Ammon's horn (tissue), 1 donor: ENCODE measurements at places on chromosomes 7 and 10.

DNA sequence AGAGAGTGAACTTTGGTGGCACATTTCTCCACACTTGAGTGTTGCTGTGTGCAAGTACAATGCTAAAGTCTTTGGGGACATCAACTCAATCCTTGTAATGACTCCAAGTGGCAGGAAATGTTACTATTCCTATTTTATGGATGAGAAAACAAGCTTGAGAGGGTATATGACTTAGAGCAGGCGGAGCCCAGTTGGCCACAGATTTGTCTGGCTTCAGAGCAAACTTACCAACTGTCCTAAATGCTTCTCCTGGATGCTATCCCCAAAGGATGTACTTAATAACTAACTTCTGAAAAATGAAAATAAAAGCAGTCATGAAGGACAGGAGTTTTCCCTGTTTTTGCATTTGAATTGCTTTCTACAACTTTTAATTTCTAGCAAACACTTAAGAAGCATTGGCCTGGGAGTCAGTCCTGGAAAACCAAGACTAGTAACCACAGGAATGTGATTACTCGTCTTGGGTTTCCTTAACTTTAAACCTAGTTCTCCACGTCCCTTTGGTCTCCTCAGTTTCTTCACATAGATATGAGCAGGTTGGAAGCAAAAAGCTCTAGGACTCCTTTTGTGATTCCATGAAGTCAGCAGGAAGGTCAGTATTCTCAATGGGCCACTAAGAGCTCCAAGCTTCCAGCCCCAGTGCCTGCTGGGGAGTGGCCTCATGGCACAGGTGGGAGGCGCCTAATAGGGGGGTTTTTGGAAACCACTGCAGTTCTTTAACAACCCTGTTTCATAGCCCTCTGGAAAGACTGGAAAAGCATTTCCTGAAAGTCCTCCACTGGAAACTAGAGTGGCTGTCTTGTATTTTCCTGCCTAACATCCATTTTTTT, 140.8 kb downstream of the GLCCI1 start:
- no peak for DNase-seq

DNA sequence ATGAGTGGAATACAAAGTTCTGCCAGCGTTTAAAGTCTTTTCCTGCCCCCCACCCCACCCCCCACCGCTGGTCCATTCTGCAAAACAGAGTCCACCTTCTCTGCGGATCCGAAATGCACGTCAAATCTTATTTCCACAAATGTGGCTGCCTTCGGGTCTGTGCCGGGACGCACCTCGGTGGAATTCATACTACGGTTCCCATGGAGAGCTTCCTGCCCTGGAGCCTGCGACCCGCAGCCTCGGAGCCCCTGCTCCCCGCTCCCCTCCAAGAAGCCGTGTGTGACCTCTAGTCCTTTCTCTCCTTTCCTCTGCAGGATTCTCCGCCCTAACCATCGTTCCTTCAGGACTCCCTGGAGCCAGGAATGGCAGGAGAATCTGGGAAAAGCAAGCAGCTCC, 12.5 kb upstream of the CALML5 start:
- no peak for DNase-seq

- DNase-seq: no peak
Measured at GRCh38 chr10:96341219-96342182, 17.3 kb downstream of the OPALIN start.

DNA sequence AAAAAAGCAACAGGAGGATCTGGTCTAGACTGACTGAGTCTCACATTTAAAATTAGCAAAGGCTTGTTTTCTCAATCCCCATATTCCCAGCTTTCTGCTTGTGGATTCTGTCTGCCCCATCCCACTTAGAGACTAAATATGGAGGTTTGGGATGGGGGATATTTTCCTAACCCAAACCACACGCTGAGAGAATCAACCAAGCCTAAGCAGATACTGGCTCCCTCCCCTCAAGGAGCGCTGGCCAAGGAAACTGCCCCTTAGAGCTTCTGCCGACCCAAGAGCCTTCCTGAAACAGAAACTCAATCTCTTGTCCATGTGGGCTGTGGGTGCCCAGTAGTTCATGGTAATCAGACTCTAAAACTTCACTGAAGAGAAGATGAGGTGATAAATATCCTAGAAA, 3.9 kb downstream of the FFAR4 start:
- DNase-seq: no peak

GRCh38 chr10:61828034-61828433, 73.5 kb upstream of the ARID5B start:
- DNase-seq: no peak
